ENCODE measurements at places on chromosomes 2 and 18.

DNA sequence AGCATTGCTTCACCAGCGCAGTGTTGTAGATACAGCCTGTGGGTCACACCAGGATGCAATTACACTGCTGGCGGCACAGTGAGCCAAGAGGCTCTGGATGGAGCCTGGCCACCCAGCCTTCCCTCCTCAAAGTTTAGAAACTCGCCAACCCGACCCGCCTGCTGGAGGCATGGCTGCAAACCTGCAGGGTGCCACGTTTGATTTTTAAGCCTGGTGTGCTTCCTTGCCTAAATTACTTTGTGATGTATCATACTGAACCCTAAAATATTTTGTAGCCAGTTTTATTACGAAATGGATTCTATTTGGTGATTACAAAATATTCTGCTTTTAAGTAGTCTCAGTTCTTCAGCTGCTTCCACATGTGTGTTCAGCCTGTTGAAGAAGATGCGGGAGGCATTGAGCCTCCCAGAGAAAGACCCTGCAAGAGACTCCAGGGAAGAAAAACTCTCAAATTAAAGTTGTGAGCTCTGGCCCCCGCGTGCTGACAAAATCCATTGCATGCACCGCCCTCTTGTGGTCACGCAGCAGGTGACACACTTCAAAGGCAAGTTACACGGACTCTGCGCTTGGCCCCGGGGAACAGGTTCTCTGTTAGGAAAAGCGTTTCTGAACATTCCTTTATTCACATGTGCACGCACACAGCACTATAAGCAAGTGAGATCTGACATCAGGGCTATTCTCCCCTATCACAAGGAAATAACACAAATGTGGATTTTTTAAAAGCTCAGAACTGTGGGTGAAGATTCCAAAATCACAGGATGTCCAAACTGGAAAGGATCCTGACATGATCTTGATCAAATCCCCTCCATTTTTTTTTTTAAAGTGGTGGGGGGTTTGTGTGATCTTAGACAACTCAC, 63.0 kb upstream of the TWIST2 start:
- DNase-seq = peak; percentile 34

- no peak for DNase-seq
These were observed 29.8 kb downstream of the EPC2 start for GRCh38 chr2:148674063-148675020.

DNA sequence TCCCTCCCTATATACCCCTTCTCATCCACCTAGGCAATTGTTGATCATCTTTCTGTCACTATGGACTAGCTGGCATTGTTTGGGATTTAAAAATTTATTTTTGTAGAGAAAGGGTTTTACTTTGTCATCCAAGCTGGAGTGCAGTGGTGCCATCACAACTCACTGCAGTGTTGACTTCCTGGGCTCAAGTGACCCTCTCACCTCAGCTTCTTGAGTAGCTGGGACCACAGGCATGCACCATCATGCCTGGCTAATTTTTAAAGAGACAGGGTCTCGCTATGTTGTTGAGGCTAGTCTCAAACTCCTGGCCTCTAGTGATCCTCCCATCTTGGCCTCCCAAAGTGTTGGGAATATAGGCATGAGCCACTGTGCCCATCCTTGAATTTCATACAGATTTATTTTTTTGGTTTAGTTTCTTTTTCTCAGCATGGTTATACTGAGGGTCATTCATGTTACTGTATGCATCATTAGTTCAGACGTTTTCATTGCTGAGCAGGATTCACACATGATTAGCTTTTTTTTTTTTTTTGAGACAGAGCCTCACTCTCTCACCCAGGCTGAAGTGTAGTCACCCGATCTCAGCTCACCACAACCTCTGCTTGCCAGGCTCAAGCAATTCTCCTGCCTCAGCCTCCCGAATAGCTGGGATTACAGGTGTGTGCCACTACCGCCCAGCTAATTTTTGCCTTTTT, 8.6 kb upstream of the PCARE start:
- DNase-seq = no peak

GRCh38 chr2:69012310-69013141, 453 bp upstream of the ANTXR1 start:
- no peak for DNase-seq

DNA sequence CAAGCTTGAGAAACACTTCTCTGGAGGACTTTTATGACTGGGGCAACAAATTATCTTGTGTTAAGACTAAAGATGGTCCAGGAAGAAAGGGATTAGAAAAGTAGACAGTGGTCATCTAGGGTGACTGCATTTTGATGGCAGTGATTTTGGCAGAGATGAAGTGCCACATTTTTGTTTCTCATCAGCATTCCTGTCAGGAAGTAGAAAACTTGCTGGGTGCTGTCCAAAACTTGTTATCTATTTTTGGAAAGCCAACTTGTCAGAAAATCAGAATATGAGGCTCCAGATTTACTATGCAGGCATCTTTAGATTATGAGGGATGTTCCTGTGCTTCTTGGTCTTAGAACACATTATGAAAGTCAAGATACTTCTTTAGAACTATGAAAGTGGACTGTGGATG, 29.0 kb upstream of the CALCRL start:
- DNase-seq = no peak

DNA sequence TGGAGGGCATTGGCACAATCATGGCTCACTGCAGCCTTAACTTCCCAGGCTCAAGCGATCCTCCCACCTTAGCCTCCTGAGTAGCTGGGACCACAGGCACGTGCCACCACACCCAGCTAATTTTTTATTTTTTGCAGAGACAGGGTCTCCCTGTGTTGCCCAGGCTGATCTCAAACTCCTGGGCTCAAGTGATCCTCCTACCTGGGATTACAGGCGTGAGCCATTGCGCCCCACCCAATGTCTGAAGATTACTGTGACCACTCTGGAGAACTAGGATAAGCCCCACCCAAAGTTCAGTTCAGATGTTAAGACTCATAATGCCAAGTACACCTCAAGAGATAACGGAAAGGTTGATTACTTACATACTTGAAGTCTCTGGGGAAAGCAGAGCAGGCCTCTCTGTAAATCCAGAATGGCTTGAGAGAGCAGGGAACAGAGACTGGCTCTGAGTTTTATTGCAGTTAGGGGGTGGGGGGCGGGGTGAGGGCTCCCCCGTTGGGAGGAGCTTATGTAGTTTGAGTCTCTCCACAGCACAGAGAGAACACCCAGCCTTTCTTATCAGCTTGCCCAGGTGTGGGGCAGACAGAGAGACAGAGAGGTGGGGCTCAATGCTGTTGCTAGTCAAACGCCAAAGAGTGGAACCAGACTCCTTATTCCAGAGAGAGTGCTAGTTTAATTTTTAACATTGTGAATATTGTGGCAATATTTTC, 26.5 kb upstream of the ERICH2 start:
- DNase-seq = no peak

GRCh38 chr2:207143215-207144172, 22.3 kb downstream of the KLF7 start:
- no peak for DNase-seq

DNA sequence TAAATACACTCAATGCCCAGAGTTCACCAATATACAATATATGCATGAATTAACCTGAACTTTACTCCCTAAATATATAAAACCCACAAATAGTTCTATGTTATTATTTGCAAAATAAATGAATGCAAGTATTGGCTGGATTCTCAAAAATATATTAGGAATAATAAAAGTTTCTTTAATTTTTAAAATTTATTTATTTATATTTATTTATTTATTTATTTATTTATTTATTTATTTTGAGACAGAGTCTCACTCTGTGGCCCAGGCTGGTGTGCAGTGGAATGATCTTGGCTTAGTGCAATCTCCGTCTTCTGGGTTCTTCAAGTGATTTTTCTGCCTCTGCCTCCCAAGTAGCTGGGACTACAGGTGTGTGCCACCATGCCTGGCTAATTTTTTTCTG, 88.7 kb upstream of the TMEFF2 start:
- no peak for DNase-seq

DNA sequence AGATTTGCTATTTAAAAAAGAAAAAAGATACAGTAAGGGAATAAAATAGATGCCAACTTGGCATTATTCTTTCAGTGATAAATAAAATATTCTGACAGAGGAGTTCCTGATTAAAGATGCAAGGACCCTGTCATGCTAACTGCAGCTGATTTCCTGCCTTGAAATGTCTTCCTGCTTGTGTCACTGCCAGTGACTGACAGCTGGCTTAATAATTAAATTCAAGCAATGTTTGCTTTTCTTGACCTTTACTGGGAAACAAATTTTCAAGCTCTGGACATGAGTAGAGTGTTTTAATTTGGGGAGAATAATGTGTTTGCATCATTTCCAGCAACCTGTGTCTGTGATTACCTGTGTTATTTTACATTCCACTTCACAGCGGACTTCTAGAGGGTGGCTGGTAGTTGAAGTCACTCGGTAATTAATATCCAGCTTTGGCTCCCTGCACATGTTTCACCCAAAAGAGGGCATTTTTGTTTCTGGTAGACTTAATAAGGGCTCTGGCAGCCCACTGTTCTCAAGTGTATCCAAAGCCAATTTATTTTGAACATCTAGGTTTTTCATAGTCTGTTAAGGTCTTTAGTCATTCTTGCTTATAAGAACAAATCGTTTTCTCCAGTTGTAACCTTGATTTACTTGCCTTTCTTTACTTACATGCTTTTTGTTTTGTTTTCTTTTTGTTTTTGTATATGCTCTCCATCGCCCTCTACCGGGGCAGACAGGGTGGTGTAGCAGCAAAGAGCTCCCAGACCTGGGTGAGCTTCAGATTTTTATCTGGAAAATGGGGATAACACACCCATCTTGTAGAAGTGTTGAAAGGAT, 48.5 kb upstream of the PROKR1 start:
- DNase-seq = peak; percentile 18

DNA sequence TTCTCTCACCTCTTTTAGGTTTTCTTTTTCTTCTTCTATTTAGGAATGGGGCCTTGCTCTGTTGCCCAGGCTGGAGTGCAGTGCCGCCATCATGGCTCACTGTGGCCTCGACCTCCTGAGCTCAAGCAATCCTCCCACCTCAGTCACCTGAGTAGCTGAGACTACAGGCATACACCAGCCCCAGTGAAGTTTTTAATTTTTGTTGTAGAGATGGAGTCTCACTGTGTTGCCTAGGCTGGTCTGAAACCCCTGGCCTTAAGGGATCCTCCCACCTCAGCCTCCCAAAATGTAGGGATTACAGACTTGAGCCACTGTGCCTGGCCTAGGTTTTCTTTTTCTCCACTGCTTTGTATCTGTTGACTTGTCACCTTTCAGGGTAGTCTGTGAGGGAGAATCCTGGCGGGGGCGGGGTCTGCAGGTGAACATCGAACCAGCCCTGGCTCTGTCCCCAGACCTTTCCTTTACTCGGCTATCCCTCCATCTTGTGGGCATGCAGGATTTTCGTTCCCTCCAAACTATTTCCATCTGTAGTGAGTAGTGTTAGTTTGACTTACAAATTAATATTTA, 21.7 kb downstream of the NCK2 start:
- DNase-seq = no peak

- DNase-seq = no peak
These were observed 44.0 kb upstream of the ROCK2 start for GRCh38 chr2:11388262-11389051.

- no peak for DNase-seq
These were observed 11.5 kb upstream of the SLC11A1 start for GRCh38 chr2:218370410-218371063.

GRCh38 chr2:217905896-217906295, 96.9 kb downstream of the TNS1 start:
- no peak for DNase-seq

GRCh38 chr2:53970724-53971602, at the start of gene PSME4:
Gene PSME4, minus strand, starts transcription at chr2:53970993. Its CDS starts 209 bp downstream, at chr2:53970784.
- DNase-seq = peak; percentile 88

DNA sequence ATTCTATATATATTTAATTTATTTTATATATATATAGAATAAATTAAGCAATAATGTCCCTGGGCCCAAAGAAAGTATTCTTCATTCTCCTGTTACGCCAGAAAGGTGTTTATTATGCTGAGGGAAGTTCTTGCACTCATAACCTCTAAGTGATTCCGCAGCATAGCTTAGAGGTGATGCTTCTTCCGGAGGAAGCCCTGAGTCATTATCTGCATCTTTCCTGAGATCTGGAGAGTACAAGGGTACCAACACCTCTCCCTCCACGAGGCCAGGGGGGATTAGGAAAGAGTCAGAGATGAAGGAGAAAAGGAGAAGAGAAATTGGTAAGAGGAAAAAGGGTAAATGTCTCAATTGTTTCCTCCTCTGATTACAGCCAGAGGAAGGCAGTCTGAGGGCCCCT, 43.1 kb upstream of the RTN4 start:
- no peak for DNase-seq

GRCh38 chr2:127662937-127663565, 12.3 kb downstream of the LIMS2 start:
- no peak for DNase-seq

- no peak for DNase-seq
These were observed 46.8 kb downstream of the PIK3C3 start for GRCh38 chr18:42001801-42002200.

- no peak for DNase-seq
These were observed 22.5 kb downstream of the ALS2 start for GRCh38 chr2:201758234-201758633.

DNA sequence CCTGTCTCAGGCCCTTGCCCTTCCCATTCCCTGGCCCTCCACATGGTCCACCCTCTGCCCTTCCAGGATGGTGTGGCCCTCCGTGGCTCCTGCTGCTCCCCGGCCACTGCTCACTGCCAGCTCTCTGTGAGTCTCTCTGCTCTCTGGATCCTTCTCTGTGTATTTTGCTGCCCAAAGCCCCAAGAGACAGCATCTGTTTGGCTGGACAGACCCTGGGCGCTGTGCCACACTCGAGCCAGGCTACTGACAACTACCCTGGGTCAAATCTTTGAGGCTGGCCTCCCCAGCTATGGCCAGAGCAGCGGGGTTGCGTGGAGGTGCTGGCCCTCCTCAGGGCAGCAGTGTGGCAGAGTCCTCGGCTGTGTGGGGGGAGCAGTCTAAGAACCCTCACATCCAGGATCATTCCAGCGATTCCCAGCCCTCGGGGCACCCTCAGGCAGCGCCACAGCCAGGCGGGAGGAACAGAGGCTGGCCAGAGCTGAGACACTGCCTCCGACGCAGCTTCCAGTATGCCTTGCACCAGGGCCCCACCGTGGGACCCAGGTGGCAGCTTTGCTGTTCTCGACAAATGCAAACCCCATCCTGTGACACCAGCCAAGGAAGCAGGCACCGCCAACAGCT, 139.4 kb upstream of the GLI2 start:
- DNase-seq = no peak

GRCh38 chr2:12702168-12703121, 14.3 kb upstream of the TRIB2 start:
- no peak for DNase-seq

- DNase-seq = no peak
These were observed 47.1 kb downstream of the DDX1 start for GRCh38 chr2:15638720-15639119.

DNA sequence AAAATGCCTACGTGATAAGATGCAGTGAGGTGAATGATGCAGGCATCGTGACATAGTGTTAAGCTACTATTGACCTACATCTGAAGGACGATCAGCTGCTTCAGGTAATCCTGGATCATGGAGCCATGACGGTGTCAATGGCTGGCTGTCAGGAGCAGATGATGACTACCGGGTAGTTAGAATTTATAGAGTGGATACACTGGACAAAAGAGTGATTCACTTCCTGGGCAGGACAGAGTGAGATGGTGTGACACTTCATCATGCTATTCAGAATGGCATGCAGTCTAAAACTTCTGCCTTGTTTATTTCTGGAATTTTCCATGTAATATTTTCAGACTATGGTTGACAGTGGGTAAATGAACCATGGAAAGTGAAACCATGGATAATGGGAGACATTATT, 29.5 kb downstream of the METTL8 start:
- no peak for DNase-seq

All from stimulated activated CD4-positive, alpha-beta T cell treated with anti-CD3 and anti-CD28 coated beads, TNF-alpha, amount 100 ng/mL, for 48 hours (primary cell).